ENCODE measurements at places on chromosomes 5 and 9.

DNA sequence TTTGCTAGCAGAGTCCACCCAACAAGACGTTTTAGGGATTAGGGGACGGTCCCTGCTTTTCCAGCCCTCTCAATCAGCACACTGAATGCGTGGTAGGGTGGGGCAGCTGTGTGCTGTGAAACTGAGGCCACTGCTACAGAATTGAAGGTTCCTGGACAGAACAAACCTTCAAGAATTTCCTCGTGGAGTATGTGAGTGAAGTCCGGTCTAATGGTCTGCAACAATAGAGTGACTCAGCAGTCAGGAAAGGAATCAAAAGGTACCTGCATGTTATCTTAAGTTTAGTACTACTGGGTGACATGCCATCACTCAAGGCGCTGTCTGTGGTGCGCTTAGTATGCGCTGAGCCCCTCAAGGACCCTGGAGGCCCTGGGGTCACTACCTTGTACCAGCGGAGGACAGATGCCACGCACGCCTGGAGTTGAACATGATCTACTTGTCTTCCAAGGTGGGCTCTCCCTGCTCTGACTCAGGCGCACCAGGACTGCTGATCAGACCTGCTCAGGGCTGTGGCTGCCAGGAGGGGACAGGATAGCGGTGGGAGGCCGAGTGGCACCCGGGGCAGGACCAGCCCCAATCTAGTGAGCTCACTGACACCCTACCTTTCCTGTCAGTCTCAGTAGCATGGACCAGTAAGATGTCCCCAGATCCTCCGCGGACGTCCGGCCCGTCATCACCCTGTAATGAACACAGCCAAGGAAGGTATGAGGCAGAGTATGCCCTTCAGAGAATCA, 50.5 kb downstream of the PRRT1B start:
- no peak for DNase-seq

- DNase-seq, result no peak
Observed at GRCh38 chr5:345404-346195, 24.1 kb downstream of the AHRR start.

GRCh38 chr9:107907715-107908114, 418.1 kb upstream of the KLF4 start:
- no peak for DNase-seq

DNA sequence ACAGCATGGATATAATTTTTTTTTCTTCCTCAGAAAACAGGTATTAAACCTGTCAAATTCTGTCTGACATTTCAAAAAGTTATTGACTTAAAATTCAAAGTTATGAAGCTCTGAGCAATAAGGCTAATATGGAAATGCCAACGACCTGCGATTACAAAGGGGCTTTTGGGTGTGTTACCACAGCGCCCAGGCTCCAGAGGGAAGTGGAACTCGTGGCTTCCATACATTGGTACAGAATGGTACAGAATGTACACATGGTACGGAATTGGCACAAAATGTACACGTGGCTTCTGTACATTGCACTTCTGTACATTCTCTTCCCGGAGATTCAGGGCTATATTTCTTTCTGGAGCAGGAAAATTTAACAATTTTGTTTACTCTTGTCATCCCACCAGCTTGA, 225.1 kb upstream of the TBCA start:
- no peak for DNase-seq

- no peak for DNase-seq
Observed at GRCh38 chr5:143373076-143373475, 30.4 kb downstream of the NR3C1 start.

DNA sequence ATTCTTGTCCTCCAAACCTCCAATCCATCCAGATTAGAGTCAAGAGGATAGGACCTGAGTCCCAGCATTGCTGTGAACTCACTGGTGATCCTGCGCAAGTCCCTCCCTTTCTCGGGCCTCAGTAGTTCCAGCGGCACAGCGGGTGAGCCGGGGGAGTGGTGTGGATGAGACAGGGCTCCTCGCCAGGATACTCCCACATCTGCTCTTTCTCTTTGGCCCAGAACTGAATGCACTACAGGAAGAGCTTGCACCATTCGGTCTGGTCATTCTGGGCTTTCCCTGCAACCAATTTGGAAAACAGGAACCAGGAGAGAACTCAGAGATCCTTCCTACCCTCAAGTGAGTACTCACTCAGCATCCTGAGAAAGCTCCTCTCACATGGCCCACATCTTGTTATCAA, 6.3 kb downstream of the GPX3 start:
- no peak for DNase-seq

- DNase-seq, result no peak
Observed at GRCh38 chr5:136012041-136012804, 16.6 kb upstream of the TGFBI start.

All from SW480 (cell line).